ENCODE measurements at places on chromosomes 13 and 19. TPM values are rescaled to one million over a fixed set of nuclear protein-coding genes. Genes with fewer than 3 reads are reported as not detected.

DNA sequence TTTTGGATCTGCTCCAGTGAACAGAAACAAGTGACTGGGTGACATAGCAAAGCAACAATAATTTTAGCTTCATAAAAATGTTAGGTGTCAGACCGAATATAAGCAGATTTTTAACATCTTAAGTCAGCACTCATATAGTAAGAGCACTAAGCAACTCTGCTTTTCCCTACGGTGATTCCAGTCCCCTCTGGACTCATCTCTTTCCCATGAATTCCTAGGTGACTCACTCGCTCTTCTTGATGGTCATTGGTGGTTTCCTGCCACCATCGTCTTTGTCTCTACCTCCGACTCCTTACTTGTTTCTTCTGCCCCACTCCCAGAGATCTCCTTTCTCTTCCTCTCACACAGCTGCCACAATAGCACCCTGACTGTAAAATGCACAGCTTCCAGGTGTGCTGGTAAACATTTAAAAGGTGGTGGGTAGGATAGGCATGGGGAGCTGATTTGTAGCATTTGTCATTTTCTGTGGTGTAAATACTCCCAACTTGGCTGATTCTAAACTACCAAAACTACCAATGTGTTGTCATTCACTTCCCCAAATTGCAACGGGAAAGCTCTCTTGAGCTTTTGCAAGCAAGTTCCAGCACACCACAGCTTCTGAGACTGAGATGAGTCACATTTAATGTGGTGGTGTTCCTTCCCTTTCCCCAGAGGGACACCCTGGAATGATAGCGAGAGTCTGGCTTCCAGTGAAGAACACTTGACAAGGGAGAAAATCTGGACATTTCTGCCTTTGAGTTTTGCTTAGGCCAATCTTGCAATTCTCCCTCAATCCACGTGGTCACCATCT lies 42.8 kb upstream of the CLDN10 start:
- DNase-seq = no peak

GRCh38 chr13:41231786-41232185 lies 31.6 kb downstream of the MTRF1 start:
- DNase-seq = no peak

Gene FAM83E
- not detected for total RNA-seq

DNA sequence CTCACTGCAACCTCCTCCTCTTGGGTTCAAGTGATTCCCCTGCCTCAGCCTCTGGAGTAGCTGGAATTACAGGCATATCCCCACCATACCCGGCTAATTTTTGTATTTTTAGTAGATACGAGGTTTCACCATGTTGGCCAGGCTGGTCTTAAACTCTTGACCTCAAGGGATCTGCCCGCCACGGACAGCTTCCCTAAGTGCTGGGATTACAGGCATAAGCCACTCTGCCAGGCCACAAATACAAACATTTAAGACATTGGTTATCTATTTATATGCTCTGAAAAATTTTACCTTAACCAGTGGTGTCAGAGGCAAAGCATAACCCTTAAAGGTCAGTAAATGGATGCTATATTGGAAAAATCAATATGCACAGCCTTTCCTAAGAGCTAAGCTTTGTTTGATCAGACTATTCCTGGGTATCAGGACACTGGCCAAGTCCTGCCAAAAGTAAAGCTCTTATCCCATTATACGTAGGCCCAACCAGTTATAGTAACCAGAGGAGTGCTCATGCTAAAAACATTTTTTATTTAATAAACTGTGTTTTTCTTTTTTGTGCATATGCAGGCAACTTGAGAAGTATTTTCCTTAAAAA lies 56.4 kb upstream of the STARD13 start:
- no peak for DNase-seq

Gene ANKLE1
- total RNA-seq = 0.51 TPM

Gene LRRC63
- total RNA-seq = not detected

Gene NCLN
- total RNA-seq = 23.3 TPM

Gene GNG14
- total RNA-seq = not detected

Gene PPP1R13L
- 112 TPM for total RNA-seq

Gene OR7E24
- total RNA-seq = not detected
